ENCODE measurements at places on chromosomes 6 and 20. TPM values are rescaled to one million over a fixed set of nuclear protein-coding genes. Genes with fewer than 3 reads are reported as not detected.

CRISP2 gene
- total RNA-seq = not detected

SIM1 gene
- total RNA-seq = not detected

TM9SF4 gene
- total RNA-seq = 60.5 TPM

IL17F gene
- total RNA-seq = not detected

GPX5 gene
- not detected for total RNA-seq

BTNL2 gene
- not detected for total RNA-seq

MICA gene
- 52.0 TPM for total RNA-seq

ZNF165 gene
- 0.67 TPM for total RNA-seq

BEND6 gene
- total RNA-seq = 1.4 TPM

TTK gene
- total RNA-seq = 16.9 TPM

Measured in melanocyte of skin (primary cell).